Airway epithelial cell (primary cell): ENCODE measurements at places on chromosomes 2 and 18. TPM values are rescaled to one million over a fixed set of nuclear protein-coding genes. Genes with fewer than 3 reads are reported as not detected.

Gene GPR155
- 1.8 and 3.0 TPM in 2 replicates for total RNA-seq

Gene GALNT13
- not detected in 2 replicates for total RNA-seq

Gene RNF144A
- 0.23 and 0.99 TPM in 2 replicates for total RNA-seq

Gene SLC30A3
- not detected in 2 replicates for total RNA-seq

Gene CNGA3
- not detected in 2 replicates for total RNA-seq

Gene ST6GAL2
- total RNA-seq = 0.23 TPM in 1 of 2 replicates, not detected in the other

Gene ACKR3
- total RNA-seq = 23.9 and 32.2 TPM in 2 replicates

Gene ANKRD29
- total RNA-seq = 4.0 and 13.9 TPM in 2 replicates

Gene APCDD1
- total RNA-seq = 0.28 and 0.35 TPM in 2 replicates

Gene CYB5A
- 155 TPM in 2 replicates for total RNA-seq

Gene SULT1C4
- not detected in 2 replicates for total RNA-seq

Gene HOXD1
- not detected in 2 replicates for total RNA-seq

Gene FABP1
- total RNA-seq = not detected in 2 replicates

Gene VIT
- total RNA-seq = 0.07 TPM in 1 of 2 replicates, not detected in the other

Gene SPATA3
- total RNA-seq = not detected in 2 replicates

Gene TIGD1
- 1.1 and 2.2 TPM in 2 replicates for total RNA-seq

Gene RPE
- total RNA-seq = 54.1 and 100 TPM in 2 replicates

Gene AMER3
- not detected in 2 replicates for total RNA-seq

Gene TBR1
- total RNA-seq = not detected in 2 replicates

Gene ARID5A
- 5.4 and 5.9 TPM in 2 replicates for total RNA-seq

Gene POTEI
- total RNA-seq = not detected in 2 replicates

Gene FLACC1
- not detected in 2 replicates for total RNA-seq

Gene NBEAL1
- 14.5 and 21.3 TPM in 2 replicates for total RNA-seq

Gene CEBPZOS
- 18.4 and 23.3 TPM in 2 replicates for total RNA-seq

Gene CSRNP3
- total RNA-seq = 1.1 and 4.8 TPM in 2 replicates

Gene TLX2
- total RNA-seq = not detected in 2 replicates

Gene GAD1
- total RNA-seq = 2.6 TPM in 1 of 2 replicates, not detected in the other

Gene CXCR4
- not detected in 2 replicates for total RNA-seq

Gene SATB2
- 0.28 and 0.42 TPM in 2 replicates for total RNA-seq

Gene RAB17
- total RNA-seq = 0.85 and 4.7 TPM in 2 replicates

Gene C18orf32
- total RNA-seq = 34.6 and 48.6 TPM in 2 replicates

Gene NETO1
- 0.14 TPM in 1 of 2 replicates, not detected in the other for total RNA-seq

Gene IHH
- not detected in 2 replicates for total RNA-seq

Gene VIL1
- not detected in 2 replicates for total RNA-seq

Gene POTEC
- not detected in 2 replicates for total RNA-seq

Gene GAREM1
- total RNA-seq = 6.8 and 9.0 TPM in 2 replicates

Gene ICA1L
- total RNA-seq = 1.1 and 1.8 TPM in 2 replicates

Gene GKN1
- not detected in 2 replicates for total RNA-seq

Gene DNPEP
- total RNA-seq = 35.7 and 41.8 TPM in 2 replicates

Gene NT5DC4
- not detected in 2 replicates for total RNA-seq

Gene CAVIN2
- 4.9 and 7.9 TPM in 2 replicates for total RNA-seq
